Effector memory CD8-positive, alpha-beta T cell (primary cell): ENCODE measurements at places on chromosomes 12 and 14.

DNA sequence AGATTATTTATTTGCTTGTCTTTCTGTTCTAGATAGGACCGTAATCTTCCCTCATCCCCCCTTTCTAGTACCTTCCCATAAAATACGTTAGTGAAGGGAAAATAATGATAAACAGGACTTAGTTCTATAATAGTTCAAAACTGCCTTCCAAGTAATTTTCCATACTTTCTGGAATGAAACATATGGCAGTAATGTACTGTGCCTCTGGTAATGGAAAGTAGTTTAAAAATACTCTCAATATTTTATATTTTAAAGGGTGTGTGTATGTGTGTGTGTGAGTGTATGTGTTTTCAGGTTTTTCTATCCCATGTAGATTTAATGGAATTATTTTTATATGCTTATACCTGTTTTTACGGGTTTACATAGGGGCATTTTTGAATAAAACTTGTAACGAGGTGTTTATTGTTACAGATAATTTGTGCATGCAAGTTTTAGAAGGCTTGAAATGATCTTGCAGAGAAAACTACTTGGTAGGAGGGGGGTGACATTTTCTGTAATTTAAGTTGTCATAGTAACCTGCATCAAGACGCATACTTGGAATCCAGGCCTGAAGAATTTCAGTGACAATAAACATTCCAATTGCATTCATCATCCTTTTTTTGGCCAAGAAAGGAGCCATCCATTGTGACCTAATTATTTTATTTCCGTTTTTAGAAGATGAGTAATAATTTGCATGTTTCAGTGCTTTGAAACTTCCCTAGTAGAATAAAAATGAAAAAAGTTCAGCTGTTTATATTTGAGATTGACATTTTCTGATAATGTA is 38.9 kb downstream of the RASSF8 start:
- no peak for DNase-seq

- no peak for DNase-seq
Measured at GRCh38 chr12:91947459-91947858, 198.2 kb downstream of the BTG1 start.

- no peak for DNase-seq
Measured at GRCh38 chr14:95260537-95261361, 59.0 kb downstream of the CLMN start.

GRCh38 chr14:103103461-103104388 is 9.2 kb downstream of the EXOC3L4 start:
- no peak for DNase-seq

- DNase-seq, result no peak
Measured at GRCh38 chr14:64190974-64191502, 103.1 kb downstream of the ESR2 start.

- DNase-seq, result no peak
Measured at GRCh38 chr14:24360281-24360680, 7.7 kb upstream of the NFATC4 start.

- no peak for DNase-seq
Measured at GRCh38 chr14:52299692-52300278, 14.3 kb upstream of the PTGER2 start.

DNA sequence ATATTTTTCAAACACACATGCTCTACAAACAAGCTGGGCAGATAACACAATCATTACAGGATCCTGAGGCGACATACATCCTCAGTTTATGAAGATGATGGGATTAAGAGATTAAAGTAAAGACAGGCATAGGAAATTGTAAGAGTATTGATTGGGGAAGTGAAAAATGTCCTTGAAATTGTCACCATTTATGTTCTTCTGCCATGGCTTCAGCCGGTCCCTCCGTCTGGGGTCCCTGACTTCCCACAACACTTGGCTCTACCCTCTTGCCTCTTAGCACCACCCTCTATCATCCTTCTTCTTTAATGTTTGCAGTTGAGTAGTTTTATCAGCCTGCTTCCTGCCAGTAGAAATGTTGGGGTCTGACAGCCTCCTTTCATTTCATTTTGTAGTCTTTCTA is 244.4 kb downstream of the DAD1 start:
- no peak for DNase-seq
